IPS-NIHi11 (cell line): ENCODE measurements at places on chromosomes 2 and 18.

GRCh38 chr2:237774811-237775553 is 23.6 kb upstream of the RBM44 start:
- DNase-seq, result peak; percentile 83

- DNase-seq, result no peak
Measured at GRCh38 chr18:74124642-74125041, 23.0 kb downstream of the FBXO15 start.

GRCh38 chr2:54839461-54840255 is 116.2 kb downstream of the EML6 start:
- DNase-seq, result peak; percentile 22

- no peak for DNase-seq
Measured at GRCh38 chr2:159188449-159188848, 98.1 kb downstream of the WDSUB1 start.

DNA sequence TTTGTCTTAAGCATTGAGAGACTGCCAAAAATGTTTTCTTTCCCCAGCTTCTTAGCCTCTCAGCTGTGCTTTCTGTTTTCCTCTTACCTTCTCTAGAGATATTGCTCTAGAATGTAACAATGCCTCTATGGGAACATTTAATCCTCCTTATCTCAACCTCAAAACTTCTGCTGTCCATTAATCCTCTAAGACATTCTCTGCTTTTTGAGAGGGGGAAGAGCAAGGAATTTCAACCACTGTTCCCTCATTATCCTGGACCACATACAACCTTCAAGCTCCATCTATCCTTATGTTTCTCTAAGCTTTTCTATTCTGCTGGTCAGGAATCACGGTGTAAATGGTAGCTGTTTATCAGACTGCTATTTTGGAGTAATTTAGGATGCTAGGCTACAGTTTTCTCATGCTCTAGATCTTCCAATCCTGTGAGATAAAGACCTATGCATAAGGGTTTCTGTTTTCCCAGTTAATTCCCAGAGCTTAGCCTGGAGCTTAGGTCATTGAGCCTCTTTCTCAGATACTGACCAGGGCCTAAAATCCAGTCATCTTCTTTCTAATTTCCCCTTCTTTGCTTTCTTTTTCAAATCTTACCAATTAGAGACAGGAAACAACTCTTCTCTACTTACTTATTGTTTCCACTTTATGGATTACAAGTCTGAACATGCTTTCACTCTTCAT is 282.0 kb downstream of the CALCRL start:
- DNase-seq, result no peak

- DNase-seq, result no peak
Measured at GRCh38 chr2:78263571-78263970, 741.4 kb upstream of the LRRTM4 start.
